ENCODE measurements at places on chromosomes 7 and 10. TPM values are rescaled to one million over a fixed set of nuclear protein-coding genes. Genes with fewer than 3 reads are reported as not detected.

HTR5A gene
- not detected for polyA plus RNA-seq

AMZ1 gene
- 0.07 TPM for polyA plus RNA-seq

- no peak for DNase-seq
Measured at GRCh38 chr10:26939290-26939961, 78.7 kb upstream of the ABI1 start.

- peak; percentile 96 for DNase-seq
Measured at GRCh38 chr7:27143023-27143949, at the start of gene HOXA5. TSS of gene HOXA5 (minus strand) at chr7:27143681. CDS start at chr7:27143607, 74 bp downstream.

GRCh38 chr10:119095640-119096039 lies 8.3 kb upstream of the DENND10 start:
- DNase-seq: no peak

All from adrenal gland (tissue), 19 donors.